ENCODE measurements at places on chromosomes 4 and X. TPM values are rescaled to one million over a fixed set of nuclear protein-coding genes. Genes with fewer than 3 reads are reported as not detected.

GRCh38 chr4:67674098-67674497 lies 26.9 kb downstream of the UBA6 start:
- no peak for DNase-seq

GRCh38 chrX:46572340-46572936 lies 1.1 kb upstream of the CHST7 start:
- DNase-seq = no peak

DNA sequence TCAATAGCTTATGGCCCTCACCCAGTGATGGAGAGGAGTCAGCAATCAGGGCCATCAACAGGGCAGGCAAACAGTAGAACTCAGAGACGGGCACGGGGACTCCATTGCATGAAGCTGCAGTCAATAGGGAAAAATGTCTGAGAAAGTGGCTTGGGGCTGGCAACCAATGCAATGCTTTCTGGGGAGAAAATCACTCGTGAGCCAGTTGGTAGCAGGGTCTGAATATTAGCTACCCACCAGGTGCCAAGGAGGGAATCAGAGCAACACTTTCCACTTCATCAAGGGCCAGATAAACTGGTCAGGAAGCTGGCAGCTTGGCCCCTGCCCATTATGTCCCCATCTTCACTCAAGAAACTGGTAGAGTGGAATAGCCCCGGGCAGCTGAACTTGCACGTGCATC lies 80.7 kb downstream of the STARD8 start:
- no peak for DNase-seq

Gene H2BW2
- 0.10 TPM for total RNA-seq

Gene HSFX2
- not detected for total RNA-seq

DNA sequence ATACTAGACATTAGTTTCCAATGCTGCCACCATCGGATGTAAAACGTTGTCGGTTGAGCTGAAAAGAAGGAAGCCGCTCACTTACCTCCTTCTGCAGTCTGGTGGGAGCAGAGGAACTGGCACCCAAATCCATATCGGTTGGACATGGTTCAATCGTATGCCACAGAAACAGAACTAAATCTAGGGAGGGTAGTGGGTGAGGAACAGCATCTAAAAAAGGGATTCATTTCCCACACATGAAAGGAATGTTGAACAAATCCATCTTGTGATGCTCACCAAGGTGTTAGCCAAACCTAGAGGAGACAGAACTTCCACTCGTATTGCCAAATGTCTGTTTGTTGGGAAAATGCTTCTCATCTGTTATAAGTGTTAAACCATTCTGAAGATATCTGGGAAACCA lies 532.7 kb downstream of the NLGN4X start:
- no peak for DNase-seq

Gene CT55
- total RNA-seq = not detected

- no peak for DNase-seq
These were observed 232.7 kb downstream of the MGST2 start for GRCh38 chr4:139898293-139898692.

Gene GUCY1A1
- total RNA-seq = not detected

DNA sequence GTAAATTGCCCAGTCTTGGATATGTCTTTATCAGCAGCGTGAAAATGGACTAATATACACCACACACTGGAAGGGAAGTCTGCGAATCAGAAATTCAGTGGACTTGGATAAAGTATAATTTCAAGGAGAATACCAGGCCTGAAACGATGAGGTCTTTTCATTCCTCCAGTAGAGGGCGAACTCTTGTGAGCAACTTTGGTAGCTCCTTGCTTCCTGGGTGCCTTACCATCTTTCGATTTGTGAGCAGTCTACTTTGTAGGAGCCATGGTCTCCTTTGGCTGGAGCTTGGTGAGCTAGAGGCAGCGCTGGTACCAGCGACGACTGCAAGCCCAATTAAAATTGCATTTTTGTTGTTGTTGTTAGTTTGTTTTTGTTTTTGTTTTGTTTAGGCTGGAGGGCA lies 791.9 kb downstream of the FAT4 start:
- DNase-seq = no peak

Gene VCX
- total RNA-seq = not detected

DNA sequence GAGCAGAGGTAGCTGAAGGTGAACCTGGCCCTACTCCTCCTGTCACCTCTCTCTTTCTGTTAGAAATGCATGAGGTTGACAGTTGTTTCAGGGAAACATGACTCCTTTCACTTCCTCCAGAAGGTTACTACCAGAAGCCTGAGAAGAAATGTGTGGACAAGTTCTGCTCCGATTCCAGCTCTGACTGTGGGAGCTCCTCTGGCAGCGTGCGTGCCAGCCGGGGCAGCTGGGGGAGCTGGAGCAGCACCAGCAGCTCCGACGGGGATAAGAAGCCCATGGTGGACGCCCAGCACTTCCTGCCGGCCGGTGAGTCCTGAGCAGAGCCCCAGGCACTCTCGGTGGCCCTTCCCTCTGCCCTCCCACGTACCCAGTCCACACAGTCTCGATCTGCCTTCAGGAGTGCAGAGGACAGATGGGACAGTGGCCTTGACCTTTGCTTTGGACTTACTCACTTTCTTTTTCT lies 61.3 kb upstream of the TLR2 start:
- DNase-seq = no peak

DNA sequence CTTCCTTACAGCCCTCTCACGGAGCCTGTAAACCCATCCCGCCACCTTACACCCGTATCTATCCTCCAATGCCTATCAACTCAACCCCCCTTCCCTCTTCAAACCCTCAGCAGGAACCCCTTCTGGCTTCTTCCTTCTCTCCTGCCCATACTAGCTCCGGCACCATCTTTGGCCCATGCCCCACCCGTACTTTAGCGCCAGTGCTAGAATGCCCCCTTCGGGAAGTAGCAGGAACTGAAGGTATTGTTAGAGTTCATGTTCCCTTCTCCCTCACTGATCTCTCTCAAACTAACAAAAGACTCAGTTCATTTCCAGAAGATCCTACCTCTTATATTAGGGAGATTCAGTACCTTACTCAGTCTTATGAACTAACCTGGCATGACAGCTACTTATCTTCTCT lies 2.7 kb upstream of the UGT2B15 start:
- no peak for DNase-seq

DNA sequence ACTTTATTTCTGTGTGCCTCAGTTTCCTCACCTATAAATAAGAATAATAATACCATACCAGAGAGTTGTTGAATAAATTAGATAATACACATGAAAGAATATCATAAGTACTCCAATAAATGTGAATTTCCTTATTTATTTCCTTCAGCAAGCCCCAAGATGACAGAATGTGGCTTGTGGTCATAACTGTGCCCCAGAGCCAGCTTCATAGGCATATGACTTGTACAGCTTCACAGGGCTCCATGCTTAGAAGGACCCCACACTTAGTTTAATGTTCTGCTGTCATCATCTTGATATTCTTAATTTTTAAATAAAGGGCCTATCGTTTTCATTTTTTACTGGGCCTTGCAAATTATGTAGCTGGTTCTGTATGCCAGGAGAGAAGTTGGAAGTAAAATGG lies 25.3 kb downstream of the VSIG4 start:
- no peak for DNase-seq

- DNase-seq = no peak
These were observed 1174.0 kb downstream of the RAPGEF2 start for GRCh38 chr4:160276785-160277325.

Gene TLR6
- 3.5 TPM for total RNA-seq

Gene OTUD6A
- total RNA-seq = not detected

DNA sequence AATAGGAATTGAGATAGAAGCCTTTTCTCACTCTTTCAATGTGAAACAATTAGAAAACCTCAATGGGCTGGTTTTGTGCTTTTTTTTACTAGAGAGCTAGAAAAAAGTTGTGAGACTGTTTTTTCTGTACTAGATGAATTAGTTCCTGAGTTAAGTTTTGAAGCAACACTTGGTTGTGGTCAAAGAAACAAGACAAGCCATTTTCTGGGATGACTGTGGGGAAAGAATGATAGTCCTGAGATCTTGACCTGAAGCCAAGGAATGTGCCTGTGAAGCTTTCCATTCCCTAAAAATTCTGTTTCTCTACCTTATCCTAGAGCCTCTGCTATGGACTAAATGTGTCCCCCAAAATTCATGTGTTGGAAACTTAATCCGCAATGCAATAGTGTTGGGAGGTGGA lies 157.8 kb upstream of the TLL1 start:
- no peak for DNase-seq

- DNase-seq = no peak
These were observed 41.6 kb upstream of the SLC25A4 start for GRCh38 chr4:185101354-185101890.

Gene SPANXB1
- not detected for total RNA-seq

Gene MAGEC3
- total RNA-seq = not detected

Gene UGT2A3
- not detected for total RNA-seq

DNA sequence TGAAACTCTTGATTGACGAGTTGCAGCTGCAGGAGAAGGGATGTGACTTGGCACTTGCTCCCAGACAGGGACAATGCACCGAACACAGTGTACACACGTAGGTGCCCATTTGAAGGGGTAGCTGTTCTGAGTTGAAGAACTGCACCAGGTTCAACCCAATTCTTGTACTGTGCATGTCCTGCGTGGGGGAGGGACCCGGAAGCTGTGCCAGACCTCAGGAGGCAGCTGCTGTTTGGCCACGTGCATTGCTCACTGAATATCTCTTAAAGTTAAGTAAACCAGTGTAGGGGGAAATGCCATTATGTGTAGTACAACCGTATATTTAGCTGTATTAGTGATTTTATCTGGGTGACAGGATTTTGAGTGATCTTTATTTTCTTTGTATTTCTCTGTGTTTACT lies 12.0 kb upstream of the RBBP7 start:
- peak; percentile 6 for DNase-seq

DNA sequence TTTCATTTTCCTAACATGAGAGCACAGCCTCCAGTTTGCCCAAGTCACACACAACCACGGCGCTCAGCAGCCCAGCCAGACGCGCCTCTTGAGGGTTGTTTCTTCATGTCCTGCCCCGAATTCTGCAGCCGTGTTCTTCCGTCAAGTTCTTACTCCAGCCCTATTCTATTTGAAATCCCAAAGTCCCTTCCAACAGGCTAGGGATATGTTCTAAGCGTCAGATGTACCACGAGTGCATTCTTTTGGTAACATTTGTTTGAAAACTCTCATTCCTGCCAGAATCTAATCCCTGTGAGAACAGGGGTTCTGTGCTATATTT lies 23.1 kb downstream of the ACSL1 start:
- no peak for DNase-seq

GRCh38 chrX:73289039-73289438 lies 74.4 kb upstream of the NAP1L2 start:
- no peak for DNase-seq

DNA sequence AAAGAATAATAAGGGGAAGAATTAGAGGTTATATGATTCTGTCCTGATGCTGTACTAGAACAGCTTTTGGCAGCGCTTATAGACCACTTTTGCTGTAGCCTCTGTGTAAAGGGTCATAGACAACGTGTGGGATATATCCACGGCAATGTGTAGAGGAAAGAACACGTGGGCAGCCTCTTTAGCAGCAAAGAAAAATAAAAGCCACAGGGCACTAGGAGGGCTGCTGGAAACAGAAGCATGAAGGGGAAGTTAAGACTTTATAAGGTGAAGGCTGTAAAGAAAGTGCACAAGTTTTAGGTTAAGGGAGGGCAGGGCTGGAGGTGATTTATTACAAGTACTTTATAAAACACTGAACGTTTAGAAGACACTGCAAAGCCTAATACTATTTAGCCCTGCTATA lies 20.1 kb upstream of the PHEX start:
- no peak for DNase-seq

- DNase-seq = no peak
These were observed 23.1 kb downstream of the SETD7 start for GRCh38 chr4:139532947-139533346.

Gene SMR3B
- total RNA-seq = not detected
